ENCODE measurements at places on chromosomes 3 and 15.

DNA sequence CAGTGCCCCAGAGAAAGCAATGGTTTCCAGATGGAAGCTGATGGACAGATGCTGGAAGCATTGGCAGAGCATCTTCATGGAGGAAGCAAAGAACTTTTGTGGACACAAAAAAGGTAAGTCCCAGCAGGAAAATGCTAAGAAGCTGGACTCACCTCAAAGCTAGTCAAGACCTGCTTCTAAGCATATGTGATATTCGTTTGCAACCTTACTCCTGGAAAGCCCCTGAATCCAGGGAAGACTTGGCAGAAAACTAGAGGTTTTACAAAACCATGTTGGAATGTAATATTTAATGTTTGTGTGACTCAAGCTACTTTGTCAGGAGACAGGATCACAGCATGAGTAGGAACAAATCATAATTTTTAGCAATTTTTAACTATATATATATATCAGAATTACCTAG, 288.2 kb downstream of the BCHE start:
- DNase-seq = no peak

DNA sequence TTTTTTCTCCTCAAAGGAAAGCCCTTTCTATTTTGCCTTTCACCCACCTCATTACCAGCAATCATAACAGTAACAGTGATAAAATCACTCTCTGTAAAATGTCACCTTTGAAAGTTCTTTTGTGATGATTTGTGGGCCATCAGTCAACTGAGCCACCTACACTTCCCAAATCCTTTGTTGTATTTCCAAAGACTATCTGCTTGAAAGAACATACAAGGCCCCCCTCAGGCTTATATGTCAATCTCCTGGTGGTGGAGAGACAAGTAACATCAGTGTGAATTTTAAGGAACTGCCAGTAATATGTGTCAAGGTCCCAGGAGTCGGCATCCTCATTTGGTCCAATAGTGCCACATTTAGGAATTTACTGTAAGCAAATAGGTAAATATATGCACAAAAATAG, 161.1 kb upstream of the EOMES start:
- no peak for DNase-seq

- no peak for DNase-seq
Observed at GRCh38 chr3:172154768-172155664, 115.6 kb downstream of the FNDC3B start.

GRCh38 chr15:65245096-65245856, 34.0 kb upstream of the CILP start:
- no peak for DNase-seq

GRCh38 chr3:10557781-10558373, 52.5 kb upstream of the ATP2B2 start:
- no peak for DNase-seq

DNA sequence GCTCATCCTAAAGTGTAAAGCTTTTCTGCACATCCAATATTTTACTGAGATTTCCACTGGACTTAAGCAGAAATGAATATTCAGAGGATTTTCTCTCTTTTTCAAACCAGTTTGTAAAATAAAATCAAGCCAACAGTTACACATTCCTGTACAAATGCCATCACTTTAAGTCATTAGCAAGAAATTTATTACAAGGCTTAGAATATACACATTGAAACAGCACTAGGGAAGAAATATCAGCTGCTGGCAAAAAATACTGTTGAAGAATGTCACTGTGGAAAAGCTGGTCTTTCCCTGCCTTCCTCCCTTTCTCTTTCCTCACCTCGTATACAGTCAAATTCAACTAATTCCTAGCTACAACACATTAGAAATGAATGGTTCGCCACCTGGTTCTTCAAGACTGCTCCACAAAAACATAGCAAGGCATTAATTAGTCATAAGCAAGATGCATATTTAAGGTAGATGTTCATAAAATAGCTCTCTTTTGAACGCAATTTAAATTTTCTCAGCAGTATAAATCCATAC, 21.3 kb downstream of the PLOD2 start:
- no peak for DNase-seq

GRCh38 chr3:187021748-187022402, 91.5 kb downstream of the ST6GAL1 start:
- DNase-seq = no peak

- DNase-seq = no peak
Observed at GRCh38 chr3:66898155-66898554, 100.0 kb upstream of the KBTBD8 start.

- no peak for DNase-seq
Observed at GRCh38 chr15:77195586-77195985, 124.7 kb upstream of the TSPAN3 start.

GRCh38 chr3:74067296-74067695, 442.6 kb upstream of the PDZRN3 start:
- no peak for DNase-seq
